ENCODE measurements at places on chromosomes 2 and 18. TPM values are rescaled to one million over a fixed set of nuclear protein-coding genes. Genes with fewer than 3 reads are reported as not detected.

SERPINB2 gene
- total RNA-seq: 143 TPM

CAVIN2 gene
- 139 TPM for total RNA-seq

PROM2 gene
- 0.31 TPM for total RNA-seq

STARD6 gene
- total RNA-seq: not detected

ATP6V1C2 gene
- not detected for total RNA-seq

MXD1 gene
- 80.9 TPM for total RNA-seq

All from mononuclear cell (primary cell).